ENCODE measurements at places on chromosomes 1 and 21.

DNA sequence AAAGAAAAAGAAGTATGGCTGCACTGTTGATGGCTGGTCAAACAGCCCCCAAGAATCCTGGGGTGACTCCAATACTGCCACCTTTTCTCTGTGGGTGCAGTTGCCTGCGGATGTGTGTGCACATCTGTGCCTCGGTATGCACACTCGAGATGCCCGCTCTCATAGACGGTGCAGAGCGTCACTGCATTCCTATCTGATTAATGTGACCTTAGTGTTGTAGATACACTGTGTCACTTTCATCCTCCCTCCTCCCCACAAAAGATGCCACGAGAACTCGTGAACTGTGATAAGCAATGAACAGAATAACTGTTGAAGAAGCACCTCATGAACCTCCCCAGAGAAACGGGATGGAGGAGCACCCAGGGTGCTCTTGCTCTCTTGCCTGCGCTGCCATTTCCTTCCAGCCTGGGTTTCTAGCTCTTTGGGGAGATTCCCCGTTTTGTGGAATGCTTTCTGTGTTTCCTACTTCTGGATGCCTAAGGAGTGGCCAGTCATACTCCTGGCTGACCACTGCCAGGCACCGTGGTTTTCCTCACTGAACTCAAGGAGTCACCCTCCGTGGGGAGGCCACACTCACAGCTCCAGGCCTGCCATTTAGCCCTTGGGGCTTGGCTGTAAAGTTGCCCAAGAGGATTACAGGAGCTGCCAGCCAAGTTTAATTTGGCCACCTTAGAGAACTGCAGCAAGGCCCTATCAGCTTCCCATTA lies 32.0 kb downstream of the NTPCR start:
- no peak for DNase-seq

DNA sequence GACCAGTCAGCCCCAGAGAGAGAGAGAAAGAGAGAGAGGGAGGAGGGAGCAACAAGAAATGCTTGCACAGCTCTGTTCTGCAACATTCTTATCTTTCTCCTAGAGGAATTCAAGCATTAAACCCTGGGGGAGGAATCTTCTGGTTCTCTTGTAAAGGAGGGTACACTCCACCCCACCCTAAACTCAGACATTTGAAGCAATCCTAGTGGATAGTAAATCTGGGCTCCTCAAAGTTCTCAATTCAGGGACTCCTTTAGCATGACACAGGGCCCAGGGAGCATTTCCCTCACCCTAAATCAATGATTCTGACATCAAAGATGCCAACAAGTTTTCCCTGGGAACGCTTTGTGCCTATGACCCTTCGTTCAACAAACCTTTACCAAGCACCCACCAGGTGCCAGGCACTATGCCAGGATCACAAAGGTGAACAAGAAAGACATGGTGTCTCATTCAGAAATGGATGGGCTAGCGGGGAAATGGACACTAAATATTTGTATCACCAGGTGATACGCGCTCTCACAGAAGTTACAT lies 11.9 kb upstream of the CAPN2 start:
- DNase-seq, result no peak

GRCh38 chr1:100423832-100424337 lies 71.6 kb downstream of the CDC14A start:
- no peak for DNase-seq

DNA sequence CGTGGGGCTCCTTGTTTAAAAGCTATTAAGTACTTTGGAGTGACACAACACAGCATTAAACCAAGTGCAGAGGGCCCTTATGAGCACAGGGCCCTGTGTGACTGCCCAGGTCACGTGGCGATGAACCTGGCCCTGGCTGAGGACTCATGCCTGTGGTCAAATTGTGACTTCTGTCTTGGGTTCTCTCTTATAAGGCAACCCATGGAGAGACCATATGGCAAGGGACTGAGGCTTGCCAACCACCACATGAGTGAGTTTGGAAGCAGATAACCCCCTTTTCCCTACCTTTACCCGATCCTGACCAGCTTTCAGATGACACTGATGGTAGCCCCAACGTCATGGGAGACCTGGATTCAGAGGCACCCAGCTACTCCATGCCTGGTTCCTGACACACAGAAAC lies 140.5 kb downstream of the ZBTB18 start:
- DNase-seq, result no peak

DNA sequence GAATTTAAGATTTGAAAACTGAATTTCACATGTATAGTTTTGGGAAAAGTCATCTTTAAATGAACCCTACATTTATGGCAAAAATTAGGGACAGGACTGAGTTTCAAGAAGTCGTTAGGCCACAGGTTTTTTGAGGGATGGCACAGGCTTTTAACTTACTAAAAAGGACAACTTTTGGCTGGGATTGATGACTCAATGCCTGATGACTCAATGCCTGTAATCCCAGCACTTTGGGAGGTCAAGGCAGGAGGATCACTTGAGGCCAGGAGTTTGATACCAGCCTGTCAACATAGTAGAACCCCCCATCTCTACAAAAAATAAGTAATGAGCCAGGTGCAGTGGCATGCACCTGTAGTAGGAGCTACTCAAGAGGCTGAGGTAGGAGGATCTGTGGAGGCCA lies 15.9 kb downstream of the UCK2 start:
- no peak for DNase-seq

- DNase-seq, result no peak
Measured at GRCh38 chr21:42225042-42225441, 6.1 kb downstream of the ABCG1 start.

- DNase-seq, result no peak
Measured at GRCh38 chr1:244920911-244921761, 56.8 kb upstream of the HNRNPU start.

DNA sequence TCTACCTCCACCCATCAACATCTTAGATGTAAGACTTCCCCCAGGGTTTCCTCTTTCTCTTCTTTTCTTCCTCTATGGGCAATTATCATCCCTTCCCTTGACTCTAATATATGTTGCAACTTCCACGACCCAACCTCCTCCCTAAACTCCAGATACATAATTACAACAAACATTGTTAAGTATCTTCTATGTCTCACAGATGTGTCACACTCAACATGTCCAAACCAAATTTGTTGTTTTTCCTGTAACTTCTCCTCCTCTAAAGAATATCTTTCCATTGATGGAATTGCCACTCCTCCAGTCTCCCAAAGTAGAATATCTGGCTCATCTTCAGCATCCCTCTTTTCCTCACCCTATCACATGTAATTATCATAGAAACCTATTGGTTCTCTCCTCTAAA lies 314.2 kb downstream of the RWDD3 start:
- DNase-seq, result no peak

GRCh38 chr1:25794325-25794724 lies 5.7 kb upstream of the SELENON start:
- peak; percentile 40 for DNase-seq

DNA sequence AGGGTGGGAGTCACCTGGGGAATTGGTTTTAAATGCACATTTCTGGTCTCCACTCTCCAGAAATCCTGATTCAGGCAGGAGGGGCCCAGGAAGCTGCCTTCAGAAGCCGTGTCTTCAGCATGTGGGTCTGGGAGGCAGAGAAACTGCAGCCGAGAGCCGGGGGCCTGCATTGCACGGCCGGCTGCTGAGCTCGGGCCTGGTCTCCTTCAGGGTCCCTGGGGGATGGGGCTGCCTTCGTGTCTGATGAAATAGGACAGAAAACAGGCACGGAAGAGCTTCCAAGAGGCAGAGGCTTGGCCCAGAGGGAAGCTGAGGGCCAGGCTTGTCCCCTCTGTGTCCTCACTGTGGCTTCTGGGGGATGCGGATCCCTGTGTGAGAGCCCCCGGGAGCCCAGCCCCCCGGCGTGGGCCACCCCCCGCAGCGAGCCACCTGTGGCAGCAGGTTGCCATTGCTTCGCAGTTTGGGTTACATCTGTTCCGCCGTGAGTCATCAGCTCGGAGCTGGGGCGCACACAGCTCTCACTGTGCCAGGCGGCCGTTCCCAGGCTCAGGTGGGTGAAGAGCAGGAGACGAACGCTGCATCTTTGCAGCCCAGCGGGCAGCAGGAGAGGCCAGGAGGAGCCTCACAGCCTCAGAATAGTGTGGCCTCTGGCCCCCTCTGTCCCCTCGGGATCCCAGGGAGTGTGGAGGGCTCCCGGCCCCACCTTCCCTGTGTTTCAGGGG lies 72.4 kb downstream of the AJAP1 start:
- no peak for DNase-seq

DNA sequence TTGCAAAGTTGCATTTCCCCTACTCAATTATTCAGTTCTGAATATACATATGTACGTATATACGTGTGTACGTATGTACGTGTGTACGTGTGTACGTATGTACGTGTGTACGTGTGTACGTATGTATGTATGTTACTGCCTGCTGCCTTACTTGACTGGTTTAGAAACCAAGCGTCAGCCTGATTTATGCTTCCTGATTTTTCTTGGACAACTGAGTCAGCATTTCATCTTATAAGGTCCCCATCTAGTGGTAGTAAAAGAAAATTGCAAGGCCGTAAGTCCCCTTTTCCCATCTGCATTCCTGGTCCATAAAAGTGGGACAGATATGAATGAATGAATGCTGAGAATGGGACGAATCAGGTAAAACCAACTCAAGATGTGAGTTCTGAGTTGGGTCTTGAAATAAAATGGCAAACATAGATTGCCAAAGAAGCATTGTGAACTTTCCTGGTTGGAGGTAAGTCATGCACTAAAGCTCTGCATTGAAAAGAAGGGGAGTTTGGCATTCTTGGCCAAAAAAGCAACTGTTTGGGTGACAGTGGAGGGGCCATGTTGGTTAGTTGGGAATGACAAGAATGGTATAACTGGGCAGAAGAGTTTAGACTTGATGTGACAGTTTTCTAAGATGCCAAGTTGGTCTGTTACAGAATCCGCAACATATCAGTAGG lies 76.4 kb upstream of the DNAH14 start:
- no peak for DNase-seq

GRCh38 chr1:92711473-92712165 lies 73.3 kb downstream of the EVI5 start:
- DNase-seq, result peak; percentile 33

DNA sequence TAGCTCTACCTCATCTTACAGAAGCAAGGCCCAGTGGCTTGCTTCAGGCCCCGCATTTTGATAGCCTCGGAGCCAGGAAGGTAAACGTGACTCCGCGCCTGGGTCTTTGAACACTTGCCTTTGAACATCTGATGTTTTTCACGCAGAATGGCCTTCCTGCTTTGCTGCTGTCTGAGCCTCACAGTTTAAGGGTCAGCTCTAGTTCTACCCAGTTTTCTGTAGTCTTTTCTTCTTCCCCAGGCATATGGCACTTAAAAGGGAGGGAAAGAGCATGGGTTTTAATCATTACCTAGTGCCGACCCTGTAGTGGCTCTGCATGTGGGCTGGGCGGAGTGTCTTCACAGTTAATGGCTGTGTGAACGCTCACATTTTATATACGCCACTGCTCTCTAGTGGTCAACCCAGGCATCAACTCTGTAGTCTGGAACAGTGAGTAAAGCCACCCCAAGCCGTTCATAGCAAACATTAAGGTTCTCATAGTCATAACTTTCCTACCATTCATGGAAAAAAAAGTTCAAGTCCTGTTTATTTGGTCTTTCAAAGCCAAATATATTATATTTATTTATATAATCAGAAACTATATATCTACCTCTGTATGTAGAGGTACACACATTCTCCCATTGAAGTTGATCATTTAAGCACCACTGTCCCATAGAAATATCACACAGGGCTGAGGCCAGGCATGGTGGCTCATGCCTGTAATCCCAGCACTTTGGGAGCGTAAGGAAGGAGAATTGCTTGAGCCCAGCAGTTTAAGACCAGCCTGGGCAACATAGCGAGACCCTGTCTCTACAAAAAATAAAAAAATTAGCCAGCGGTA lies 78.1 kb downstream of the IER5 start:
- DNase-seq, result peak; percentile 69

DNA sequence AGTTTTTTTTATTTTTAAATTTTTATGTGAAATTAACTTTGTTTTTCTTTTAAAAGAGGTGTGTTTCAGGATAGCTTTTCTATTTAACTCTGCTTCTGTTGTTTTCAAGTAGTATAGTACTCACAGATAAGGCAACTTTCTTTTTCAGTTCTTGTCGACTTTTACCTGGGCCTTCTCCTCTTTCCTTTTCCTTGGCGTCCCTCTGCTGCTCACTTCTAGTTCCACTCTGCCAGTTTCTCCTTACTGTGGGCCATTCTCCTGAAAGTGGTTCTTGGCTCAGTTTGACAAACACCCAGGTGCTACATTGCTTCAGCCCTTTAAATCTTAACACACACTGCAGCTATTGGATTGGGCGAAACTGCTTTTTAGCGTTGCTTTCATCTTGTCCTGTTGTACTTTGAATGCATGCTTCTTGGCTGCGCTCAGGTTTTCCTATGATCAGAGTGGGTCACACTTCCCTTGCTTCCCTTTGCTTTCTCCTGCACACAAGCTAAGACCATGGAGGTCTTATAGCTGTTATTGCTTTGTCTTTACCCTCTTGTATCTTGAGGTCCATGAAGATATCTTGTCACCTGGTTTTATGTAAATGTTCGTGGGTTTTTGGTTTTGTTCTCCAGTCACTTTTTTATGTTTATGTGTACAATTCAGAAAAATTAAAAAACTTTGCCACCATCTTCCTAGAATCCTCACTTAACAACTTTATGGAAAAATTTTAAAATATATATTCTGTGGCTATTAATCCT lies 21.6 kb downstream of the GABPA start:
- DNase-seq, result no peak

Data from WERI-Rb-1 (cell line).